DMS 273 treated with DMSO at 0.1 percent for 48 hours (cell line): ENCODE measurements at places on chromosomes 16 and 17.

GRCh38 chr17:63382136-63382535 lies 64.0 kb downstream of the CYB561 start:
- no peak for DNase-seq

DNA sequence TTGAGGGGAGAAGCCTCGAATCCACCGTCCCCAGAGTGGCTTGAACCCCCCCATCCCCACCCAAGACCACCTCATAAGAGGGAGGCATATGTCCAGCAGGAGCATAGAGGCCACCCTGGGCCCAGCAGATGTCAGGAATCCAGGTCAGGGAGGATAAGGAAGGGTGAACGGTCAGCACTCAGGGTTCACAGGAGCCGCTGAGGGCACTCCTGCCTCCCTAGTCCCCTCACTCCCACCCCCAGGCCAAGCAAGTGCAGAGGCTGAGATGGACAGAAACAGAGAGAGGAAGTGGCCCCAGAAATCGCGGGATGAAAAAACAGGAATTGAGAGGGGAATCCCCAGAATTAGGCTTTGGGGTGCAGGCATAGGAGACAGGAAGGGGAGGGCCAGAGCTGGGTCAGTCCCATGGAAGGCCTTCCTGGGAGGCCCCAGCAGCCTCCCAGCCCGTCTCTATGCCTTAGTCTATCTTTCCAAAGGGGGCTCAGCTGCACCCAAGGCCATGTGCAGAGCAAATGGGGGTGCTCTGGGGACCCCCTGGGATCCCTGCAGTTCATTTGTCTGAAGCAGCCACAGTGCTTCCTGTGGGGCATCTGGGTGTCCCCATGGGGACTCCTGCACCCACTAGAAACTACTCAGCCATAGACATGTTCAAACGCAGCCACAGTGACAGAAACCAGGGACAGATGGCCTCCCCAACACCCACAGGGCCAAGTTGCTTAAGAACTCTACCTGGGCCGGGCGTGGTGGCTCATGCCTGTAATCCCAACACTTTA lies 1.7 kb downstream of the CMTM3 start:
- DNase-seq: no peak

- no peak for DNase-seq
Observed at GRCh38 chr16:85376292-85377095, 236.6 kb upstream of the GSE1 start.

GRCh38 chr17:50908860-50909764 lies 43.0 kb upstream of the TOB1 start:
- no peak for DNase-seq

GRCh38 chr17:57480438-57481196 lies 224.3 kb downstream of the MSI2 start:
- peak; percentile 21 for DNase-seq

GRCh38 chr16:67723151-67723910 lies 4.2 kb upstream of the GFOD2 start:
- no peak for DNase-seq

DNA sequence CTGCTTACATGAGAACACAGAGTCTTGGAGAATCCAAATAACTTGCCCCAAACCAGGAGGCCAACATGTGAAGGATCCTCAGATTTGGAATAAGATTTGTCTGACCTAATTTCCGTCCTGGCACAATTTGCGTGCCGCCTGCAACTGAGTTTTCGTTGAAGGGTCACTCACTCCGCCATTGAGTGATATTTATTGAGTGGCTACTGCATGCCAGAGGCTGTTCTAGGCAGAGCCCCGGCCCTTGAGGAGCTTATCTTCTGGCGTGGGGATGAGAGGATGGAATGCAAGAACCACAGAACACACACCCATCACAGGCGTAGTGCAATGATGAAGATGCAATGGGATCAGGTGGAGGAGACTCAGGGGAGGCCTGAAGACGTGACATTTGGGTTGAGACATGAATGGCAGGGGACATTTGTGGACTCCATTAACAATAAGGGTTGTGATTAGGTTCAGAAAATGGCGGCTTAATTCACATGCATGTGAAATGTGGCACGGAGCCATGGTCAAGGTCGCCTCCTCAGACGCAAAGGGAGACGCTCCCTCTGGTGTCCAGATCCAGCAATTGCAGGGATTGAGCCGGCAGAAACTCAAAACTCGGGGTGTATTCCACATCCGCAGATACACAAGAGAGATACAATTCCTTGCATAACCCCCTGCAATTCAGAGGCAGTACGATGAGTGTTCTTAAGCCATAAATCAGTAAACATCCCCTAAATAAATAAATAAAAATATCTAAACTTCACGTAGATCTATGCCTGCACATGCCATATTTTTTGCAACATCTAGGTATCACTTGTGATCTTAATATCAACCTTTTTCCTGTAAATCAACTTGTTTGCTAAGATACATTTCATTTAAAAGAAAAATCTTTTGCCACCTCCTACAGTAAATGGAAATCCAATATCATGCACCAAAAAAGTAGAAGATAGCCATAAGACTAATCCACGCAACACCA lies 57.9 kb upstream of the CACNG4 start:
- DNase-seq: peak; percentile 74

DNA sequence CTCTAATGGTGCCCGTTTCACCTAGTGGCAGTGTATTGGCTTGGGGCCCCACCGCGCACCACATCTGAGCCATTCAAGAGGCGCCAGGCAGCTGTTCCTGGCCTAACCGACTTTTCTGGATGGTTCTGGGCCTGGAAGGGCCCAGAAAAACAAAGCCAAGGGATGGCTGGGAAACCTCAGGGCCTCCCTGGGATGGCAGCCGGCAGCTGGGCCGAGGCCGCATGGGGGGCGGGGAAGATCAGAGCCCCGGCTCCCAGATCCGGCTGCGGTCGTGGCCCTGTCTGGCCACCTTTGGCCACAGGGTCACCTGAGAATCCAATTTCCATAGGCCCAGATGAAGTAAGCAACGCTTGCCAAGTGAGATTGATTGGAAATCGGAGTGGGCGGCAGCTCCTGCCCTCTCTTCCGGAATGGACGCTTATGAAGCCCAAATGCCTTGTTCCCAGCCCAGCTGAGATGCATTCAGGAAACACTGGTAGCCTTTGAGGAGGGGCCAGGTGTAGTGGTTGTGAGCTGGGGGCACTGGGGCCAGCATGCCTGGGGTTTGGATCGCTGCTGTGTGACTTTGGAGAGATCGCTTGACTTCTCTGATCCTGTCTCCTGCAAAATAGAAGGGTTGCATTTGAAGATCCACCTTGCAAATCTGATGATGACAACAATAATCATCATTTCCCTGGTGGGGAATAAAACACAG lies 163.8 kb upstream of the GSE1 start:
- DNase-seq: no peak

GRCh38 chr16:70457446-70458166 lies 3.2 kb downstream of the FCSK start:
- DNase-seq: no peak

- no peak for DNase-seq
Observed at GRCh38 chr16:81810361-81810760, 31.3 kb downstream of the PLCG2 start.

DNA sequence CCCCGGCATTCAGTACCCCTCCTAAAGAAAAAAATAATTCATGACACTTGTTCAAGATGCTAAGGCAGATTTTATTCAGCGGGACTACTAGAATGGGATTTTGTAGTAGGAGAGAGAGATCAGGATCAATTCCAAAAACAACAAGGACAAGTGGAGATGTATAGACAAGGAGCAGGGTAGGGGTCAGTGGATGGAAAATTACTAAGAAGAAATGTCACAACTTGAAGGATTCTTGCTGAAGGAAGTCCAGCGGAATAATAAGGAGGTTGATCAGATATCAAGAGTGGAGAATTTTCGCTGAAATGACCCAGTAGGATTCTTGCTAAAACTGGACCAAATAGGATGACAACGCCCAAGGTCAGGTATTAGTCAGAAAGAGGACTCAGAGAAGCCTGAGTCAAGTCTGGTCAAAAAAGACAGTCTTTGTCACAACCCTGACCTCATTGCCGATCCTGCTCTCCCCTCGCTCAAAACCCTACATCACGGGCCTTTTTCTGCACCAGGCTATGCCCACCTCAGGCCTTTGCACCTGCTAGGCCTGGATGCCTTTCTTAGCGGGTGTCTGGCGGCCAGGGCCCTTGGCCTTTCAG lies 36.9 kb downstream of the MMD start:
- DNase-seq: no peak

DNA sequence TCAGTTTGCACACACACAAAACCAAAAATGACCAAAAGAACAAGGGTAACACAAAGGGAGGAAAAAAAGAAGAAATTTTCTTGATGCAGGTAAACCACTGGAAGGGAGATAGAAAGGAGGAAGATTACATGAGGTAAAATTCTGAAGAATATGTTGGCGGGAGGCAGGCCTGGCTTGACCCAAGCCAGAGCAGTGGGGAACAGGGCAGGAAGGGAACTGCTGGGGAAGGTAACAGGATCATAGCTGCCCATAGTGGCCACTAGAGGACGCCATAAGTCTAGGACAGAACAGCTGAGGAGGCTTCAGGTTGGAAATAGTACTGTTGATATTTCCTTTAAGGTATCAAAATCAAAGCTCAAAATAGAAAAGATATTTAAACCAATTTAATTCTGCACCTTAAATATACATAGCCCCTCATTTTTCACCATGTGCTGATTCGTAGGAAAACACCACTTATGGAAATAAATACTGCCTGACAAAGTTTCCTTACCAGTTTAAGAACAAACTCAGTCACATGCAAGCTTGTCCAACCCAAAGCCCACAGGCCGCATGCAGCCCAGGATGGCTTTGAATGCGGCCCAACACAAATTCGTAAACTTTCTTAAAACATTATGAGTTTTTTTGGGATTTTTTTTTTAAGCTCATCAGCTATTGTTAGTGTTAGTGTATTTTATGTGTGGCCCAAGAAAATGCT lies 15.5 kb downstream of the VPS35 start:
- DNase-seq: peak; percentile 32

DNA sequence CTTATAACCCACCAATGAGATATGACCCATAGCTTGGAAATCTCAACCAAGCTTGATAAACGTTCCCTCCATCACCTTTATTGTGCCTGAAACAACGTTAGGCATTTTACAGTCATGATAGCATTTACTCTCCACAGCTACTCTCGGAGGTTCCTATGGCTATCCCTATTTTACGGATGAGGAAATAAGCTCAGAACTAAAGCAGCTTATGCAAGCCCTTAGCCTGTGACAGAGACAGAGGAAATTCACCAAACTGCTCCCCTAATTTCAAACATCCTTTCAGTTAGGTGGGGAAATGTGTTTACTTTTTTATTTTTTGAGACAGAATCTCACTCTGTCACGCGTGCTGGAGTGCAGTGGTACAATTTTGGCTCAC lies 18.7 kb downstream of the DCUN1D3 start:
- DNase-seq: no peak

DNA sequence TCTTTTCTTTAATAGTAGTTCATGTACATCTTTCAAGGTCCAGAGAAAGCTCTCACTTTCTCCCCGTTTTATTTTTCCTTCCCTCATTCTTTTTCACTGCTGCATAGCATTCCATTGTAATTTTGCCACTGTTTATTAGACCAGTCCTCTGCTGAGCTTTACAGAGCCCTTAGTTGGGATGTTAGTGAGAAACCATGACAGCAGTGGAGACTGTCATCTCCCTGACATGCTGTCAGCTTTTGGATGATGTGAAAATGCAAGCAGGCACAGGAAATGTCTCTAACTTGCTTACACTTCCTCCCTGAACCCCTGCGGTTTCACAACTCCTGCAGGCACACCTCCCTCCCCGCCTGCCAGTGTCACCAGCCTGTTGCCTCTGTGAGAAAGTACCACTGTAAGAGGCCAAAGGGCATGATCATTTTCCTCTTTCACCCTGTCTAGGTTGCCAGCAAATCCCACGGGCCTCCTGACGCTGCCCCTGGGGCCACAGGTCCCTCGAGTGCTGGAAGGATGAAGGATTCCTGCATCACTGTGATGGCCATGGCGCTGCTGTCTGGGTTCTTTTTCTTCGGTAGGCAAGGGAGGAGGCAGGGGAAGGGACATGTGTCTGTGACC lies at the start of gene ITGAL:
Gene ITGAL (plus strand): TSS at position 415 of the 615 bp plus-strand sequence. CDS start 96 bp downstream, at position 511.
- no peak for DNase-seq

GRCh38 chr17:75412455-75413317 lies 7.2 kb upstream of the GRB2 start:
- peak; percentile 47 for DNase-seq

DNA sequence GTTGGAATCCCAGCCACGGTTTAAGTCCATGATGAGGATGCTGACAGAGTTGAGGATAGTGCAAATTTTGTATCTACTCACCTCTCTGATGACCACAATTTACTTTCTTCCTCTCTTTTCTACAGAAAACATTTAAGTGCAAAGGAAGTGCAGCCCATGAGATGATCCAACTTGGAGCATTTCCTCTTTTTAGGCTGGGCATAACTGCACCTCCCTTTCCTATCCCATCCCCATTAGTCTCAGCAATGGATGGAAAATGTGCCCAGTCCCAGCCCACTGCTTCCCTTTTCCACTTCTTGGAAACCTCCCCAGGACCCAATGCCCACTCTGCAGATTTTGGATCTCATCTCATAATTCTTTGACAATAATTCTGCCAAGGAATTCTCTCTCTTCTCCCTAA lies 16.6 kb upstream of the CCL8 start:
- DNase-seq: no peak

GRCh38 chr16:89161763-89162713 lies 9.5 kb upstream of the CDH15 start:
- no peak for DNase-seq

- no peak for DNase-seq
Observed at GRCh38 chr16:49496656-49497055, 123.1 kb downstream of the C16orf78 start.

DNA sequence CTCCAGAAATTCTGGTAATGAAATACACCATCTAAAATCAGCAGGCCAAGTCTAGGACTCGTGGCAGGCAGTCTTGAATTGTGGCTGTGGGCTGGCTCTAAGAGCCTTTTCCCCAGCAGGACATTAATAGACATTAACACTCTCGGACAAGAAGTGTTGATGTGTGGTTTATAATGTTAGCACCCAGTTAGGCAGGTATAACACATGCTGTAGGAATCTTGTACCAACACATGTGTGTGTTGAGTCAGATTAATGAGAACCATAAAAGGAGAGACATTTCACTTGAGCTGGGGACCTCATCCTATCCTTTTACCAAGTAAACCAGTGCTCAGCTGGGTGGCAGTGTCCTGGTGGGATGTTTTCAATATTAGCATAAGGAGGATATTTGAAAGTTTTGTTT lies 264.5 kb downstream of the FTO start:
- DNase-seq: no peak

GRCh38 chr17:1110862-1111598 lies 68.8 kb downstream of the ABR start:
- no peak for DNase-seq

DNA sequence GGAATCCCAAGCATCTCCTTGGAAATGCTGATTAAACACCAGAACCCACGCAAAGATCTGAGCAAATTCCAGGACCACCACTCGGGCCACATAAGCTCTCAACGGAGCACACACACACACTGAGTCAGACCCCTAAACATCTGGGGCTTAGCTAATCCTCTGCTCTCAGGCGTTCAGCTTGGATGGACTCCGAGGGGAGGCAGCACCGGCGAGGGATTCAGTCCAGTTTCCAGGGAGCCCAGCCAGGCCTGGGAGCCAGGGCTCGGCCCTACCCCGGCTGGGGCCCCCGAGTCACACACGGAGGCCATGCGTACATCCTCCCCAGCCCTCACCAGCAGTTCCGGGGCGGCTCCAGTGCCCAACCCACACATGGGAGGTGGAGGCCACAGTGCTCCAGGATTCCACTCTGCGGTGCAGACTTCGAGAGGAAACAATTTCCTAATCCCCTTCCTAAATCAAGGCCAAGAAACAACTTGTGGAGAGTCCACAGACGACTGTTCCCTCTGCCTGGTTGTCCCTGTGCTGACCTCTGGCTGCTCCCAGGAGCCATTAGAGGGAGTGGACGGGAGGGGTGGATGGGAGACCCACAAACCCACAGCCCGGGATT lies 70.5 kb downstream of the GAS7 start:
- no peak for DNase-seq
